Dorsolateral prefrontal cortex (tissue), 122 donors: ENCODE measurements at places on chromosomes 12 and 14. TPM values are rescaled to one million over a fixed set of nuclear protein-coding genes. Genes with fewer than 3 reads are reported as not detected.

DNA sequence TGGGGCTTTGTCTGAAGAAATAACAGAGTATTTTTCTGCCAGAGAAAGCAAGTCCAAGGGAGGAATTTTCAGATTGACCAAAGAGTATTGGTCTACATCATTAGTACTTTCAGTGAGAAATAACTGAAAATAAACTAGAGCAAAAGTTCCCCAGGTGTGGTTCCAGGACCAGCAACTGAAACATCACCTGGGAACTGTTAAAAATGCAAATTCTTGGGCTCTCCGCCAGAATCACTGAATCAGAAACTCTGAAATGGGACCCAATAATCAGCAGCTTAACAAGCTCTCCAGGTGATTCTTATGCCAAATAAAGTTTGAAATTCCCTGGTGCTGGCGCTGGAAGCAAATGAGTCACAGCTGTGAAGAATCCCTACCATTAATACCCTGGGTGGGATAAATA is 52.1 kb downstream of the EIF2S3B start:
- no peak for DNase-seq

LIN52 gene
- 19.7 TPM for total RNA-seq

- no peak for DNase-seq
Measured at GRCh38 chr12:52965337-52965731, 16.4 kb downstream of the KRT18 start.

- DNase-seq: no peak
Measured at GRCh38 chr12:10067942-10068341, 30.8 kb downstream of the CLEC1A start.
